ENCODE measurements at places on chromosomes 13 and 19.
A peak's percentile ranks its signal among the peaks of the same experiment; 100 is the strongest.

DNA sequence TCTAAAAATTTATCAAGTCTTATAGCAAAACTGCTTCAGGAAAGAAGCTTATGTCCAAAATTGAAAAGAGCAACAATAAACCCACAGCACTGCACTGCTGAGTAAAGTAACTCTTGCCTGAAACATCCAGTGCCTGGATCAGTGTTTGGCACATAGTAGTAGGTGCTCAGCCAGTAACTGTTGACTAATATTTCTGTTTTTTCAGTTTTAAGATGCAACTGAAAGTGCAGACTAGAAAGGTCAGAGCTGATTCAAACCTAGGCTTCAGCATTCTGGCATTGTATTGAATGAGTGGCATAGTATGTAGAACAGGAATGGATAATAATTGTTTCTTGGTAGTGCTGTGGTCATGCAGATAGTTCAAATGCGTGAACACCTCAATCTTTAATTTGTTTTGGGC lies 67.6 kb downstream of the UBL3 start:
- no peak for DNase-seq

- no peak for DNase-seq
Observed at GRCh38 chr13:47999973-48000372, 1.1 kb downstream of the SUCLA2 start.

DNA sequence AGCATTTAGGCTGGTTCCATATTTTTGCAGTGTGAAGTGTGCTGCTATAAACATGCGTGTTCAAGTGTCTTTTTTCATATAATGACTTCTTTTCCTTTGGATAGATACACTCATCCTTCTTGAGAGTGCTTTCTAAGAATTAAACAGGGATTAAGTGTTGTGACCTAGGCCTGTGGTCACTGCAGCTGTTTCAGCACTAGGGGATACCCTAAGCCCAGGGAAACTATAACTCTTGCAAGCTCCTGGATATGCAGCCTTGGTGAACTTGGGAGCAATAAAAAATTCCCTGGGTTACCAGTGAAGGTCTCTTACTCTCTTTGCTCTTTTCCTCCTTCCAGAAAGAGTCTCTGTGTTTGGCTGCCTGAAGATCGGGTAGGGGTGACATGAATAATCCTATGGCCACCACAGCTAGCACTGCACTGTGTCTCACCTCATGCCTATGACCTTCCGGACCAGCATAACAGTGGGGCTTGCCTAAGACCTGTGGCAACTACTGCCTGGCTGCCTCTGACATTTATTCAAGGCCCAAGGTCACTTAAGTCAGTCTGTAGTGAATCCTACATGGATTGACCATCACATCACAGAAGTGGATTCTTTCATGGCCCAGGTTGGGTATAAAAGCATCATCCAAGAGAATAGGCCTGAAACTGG lies 799.7 kb downstream of the DACH1 start:
- no peak for DNase-seq

DNA sequence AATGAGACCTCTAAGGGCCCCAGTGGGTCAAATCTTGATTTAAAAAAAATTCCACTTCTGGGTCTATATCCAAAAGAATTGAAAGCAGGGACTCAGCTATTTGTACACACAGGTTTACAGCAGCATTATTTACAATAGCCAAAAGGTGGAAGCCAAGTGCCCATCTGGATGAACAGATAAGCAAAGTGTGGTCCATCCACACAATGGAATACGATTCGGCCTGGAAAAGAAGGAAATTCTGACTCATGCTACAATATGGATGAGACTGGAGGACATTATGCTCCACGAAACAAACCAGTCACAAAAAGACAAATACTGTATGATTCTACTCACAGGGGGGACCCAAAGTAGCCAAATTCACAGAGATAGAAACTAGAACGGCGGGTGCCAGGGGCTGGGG lies 76.7 kb downstream of the CACNA1A start:
- no peak for DNase-seq

GRCh38 chr19:18008814-18009213 lies 844 bp downstream of the ARRDC2 start:
- DNase-seq: no peak

DNA sequence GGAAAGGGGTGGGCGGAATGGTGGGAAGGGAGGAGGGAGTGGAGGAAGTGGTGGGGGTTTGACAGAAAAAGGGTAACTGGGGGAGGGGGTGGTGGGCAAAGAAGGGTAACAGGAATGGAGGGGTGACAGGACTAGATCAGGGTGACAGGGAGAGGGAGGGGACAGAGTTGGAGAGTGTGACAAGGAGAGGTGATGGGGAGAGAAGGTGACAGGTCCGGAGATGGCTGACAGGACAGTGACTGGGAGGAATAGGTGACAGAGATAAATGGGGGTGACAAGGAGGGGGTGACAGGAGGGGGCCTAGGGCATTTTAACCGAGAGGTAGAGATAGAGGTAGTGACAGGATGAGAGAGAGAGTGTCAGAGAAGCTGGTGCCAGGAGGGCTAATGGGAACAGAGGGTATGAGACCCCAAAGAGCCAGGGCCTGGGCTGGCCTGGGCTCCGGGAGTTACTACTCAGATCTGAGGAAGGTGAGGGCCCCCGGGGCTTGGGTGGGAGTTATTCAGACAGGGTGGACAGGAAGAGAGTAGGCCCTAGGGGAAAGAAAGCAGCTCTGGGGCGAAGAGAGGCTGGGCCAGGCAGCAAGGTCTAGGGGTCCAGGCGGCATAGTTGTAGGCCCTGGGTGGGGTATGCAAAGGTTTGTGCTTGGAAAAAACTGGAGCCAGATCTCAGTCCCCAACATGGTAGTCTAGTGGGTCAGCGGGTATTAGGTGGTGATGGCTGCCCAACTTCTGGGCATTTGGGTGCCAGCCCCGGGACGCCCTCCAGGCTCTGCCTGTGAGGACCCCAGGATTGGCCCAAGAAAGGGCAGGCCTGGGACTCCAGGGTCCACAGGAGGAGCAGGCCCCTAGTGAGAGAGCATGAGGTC lies 660 bp downstream of the CIC start:
- DNase-seq: no peak

GRCh38 chr13:72565893-72566292 lies 161.5 kb downstream of the MZT1 start:
- DNase-seq: no peak

GRCh38 chr19:17289489-17289888 lies 7.8 kb downstream of the ANKLE1 start:
- peak; percentile 77 for DNase-seq

DNA sequence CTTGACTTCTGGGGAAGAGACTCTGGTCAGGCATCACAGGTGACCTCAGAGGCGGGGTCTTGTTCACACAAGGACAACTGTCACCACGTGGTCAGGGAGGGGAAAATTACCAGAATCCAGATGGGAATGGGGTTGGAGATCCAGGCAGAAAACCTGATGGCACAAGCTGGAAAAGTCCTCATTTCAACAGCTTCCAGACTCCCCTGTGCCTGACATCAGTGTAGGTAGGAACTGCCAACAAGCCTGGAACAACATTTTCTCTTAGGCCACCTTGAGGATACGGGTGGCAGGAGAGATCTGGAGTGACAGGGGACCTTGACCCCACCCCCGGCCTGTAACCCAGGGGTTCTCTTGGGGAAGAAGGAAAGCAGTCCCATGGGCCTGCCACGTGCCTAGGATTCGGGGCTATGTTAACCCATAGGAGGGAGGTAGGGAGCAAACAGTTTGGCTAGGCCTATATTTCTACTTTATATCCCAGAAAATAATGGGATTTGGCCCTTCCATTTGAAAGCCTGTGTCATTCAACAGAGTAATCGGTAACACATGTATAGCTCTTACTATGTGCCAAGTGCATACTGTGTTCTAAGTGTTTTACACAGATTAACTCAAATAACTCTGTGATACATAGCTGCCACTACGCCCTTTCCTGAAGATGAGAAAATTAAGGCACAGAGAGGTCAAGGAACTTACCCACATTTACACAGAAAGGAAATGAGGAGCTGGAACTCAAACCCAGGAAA lies 44.9 kb upstream of the C13orf42 start:
- DNase-seq: no peak

GRCh38 chr13:102484329-102484728 lies 82.5 kb upstream of the FGF14 start:
- no peak for DNase-seq

DNA sequence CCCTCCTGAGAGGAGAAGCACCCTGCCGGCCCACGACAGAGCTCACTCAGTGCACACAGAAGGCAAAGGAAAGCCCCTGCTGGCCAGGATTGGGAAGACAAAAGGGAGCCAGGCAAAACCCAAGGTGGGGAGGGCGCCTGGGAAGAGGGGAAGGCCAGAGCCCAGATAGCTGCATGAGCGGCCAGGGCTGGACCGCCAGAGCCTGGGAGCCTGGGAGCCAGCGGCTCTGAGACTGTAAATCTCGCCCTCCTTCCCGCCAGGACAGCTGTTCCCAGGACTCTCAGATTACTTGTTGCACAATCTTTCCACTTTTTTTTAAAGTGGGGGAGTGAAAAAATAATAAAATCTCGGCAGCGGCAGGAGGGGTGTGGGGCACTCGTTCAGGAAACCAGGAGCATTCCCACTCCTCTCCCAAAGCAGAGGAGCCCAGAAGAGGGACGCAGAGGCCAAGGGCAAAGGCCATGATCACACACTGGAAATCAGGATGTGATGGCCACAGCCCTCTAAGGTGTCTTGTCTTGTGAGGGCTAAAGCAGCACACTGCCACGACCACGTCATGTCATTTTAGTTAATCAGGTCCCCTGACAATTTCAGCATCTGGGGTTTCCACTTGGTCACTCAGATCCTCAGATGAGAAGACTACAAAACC lies 19.6 kb upstream of the EPHX3 start:
- no peak for DNase-seq

DNA sequence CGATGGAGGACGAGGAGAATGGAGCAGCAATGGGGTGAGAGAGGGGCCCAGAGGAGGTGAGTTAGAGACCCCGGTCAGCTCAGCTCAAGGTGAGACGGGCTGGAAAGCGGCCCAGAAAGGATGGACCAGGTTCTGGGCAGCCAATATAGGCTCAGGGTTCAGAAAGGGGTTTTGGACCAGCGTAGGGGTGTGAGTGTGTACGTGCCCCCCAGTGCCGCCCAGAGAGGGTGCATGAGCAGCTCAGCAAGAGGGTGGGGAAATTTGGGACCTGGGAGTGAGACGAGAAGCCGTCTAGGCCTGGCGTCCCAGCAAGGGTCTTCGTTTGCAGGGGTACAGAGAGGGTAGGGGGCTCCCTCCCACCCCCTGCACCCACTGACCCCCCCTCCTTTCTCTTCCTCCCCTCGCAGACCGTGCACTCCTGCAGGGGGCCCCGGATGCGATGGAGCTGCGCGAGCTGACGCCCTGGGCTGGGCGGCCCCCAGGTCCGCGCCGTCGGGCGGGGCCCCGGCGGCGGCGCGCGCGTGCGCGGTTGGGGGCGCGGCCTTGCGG lies 12.1 kb downstream of the FUT6 start:
- no peak for DNase-seq

- no peak for DNase-seq
Observed at GRCh38 chr19:53873773-53874605, 6.3 kb downstream of the MYADM start.

- no peak for DNase-seq
Observed at GRCh38 chr13:31862828-31863227, 123.5 kb downstream of the RXFP2 start.

DNA sequence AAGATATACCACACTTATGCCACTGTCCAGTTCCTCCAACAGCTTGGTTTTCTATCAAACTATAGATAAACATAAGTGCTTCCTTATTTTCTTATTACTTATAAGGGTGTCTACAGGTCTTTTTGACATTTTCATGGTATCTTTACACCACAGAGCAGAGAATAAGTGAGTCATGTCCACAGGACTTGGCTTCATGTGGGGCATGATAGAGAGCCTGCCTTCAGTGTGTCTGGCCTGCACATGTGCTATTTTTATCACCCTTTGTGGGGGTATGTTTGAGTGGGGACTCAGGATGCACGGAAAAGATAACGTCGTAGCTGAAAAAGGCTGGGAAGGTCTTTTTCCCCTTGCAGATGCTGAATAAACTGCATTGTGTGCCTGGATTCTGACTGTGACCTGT lies 8.1 kb upstream of the STOML3 start:
- DNase-seq: no peak

DNA sequence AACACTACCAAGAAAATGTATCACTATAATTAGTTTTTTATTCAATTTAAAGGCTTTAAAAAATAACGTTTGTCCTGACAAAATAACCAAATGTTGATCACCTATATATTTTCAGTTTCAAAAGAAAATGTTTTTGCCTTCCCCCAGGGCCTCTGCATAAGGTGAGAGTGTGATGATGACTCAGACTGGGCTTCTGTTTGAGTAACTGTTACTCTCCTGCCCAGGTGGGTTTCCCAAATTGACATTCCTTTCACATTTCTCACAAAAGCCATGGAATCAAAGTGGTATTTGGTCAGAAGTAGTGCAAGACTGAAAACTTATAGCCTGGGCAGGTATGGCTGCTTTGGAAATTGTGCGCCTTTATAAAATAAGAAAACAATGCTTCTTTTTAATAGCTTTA lies 180.6 kb downstream of the COG6 start:
- DNase-seq: no peak

DNA sequence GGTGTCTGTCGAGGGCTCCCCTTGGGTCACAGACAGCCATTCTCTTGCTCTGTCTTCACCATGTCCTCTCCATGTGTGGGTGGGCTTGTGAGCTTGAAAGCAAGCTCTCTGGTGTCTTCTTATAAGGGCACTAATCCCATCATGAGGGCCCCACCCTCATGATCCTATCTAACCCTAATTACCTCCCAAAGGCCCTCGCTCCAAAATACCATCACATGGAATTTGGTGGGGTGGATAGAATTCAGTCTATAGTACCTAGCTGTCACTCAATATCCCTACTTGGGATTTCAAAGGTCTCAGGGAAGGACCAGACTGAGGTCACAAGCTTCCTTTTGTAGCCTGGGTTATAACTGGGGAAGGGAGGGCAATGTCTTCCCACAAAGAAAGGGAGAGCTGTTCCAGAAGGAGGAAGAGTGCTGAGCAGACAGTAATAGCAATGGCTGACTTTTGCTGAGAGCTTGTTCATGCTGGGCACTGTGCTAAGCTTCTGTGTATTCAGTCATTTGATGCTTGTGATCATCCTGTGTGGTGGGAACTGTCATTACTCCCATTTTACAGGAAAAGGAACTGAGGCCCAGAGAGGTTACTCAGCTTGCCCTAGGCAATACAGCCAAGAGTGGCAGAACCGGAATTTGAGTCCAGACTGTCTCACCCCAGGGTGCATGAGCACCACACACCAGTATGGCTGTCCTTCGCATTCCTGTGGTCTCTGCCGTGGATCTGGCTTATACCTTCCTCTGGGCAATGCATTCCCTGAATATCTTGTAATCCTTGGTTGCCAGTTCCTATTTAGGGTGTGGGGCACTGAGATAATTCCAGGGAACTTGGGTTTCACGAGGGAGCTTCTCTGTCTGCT lies 8.2 kb downstream of the FXYD5 start:
- no peak for DNase-seq

- no peak for DNase-seq
Observed at GRCh38 chr13:108508263-108508662, 121.1 kb upstream of the MYO16 start.

- DNase-seq: no peak
Observed at GRCh38 chr13:48891586-48891985, 84.1 kb upstream of the FNDC3A start.

DNA sequence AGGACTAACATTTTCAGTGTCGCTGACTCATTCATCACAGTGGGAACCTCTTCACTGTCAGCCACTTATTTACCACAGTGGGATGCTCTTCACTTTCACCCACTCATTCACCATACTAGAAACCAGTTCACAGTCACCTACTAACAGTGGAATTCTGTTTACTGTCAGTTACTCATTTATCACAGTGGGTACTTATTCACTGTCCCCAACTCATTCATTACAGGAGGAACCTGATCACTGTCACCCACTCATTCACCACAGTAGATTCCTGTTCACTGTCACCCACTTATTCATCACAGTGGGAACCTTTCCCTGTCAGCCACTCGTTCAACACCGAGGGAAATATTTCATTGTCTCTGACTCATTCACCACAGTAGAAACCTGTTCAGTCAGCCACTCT lies 10.1 kb upstream of the ZNF85 start:
- no peak for DNase-seq

Measured in GM12891 (cell line).